ENCODE measurements at places on chromosomes 3 and 15.

DNA sequence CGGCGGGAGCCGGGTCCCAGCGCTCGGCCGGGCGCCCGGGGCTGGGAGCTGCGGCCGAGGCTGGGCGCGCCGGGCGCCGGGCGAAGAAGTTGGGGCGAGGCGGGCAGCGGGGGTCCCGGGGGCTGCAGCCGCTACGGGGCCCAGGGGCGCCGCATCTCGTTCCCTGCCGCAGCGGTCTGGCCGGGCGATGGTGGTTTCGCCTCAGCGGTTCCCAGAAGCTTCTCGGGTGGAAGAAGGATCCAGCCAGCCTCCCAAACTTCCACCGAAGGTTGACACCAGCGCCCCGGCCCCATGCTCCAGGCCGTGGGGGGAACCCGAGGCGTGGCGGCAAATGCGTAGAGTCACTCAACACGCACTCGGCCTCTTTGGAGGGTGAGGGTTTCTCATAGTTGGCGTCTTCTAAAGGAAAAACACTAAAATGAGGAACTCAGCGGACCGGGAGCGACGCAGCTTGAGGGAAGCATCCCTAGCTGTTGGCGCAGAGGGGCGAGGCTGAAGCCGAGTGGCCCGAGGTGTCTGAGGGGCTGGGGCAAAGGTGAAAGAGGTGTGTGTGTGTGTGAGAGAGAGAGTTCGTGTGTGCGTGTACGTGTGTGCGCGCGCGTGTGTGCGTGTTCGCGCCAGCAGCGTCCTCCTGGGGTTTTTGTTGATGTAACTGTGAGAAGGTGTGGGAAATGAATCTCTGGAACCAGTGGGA lies 940 bp downstream of the BOC start:
- DNase-seq, result no peak

GRCh38 chr3:152459118-152459515 lies 190.4 kb downstream of the MBNL1 start:
- DNase-seq, result no peak

DNA sequence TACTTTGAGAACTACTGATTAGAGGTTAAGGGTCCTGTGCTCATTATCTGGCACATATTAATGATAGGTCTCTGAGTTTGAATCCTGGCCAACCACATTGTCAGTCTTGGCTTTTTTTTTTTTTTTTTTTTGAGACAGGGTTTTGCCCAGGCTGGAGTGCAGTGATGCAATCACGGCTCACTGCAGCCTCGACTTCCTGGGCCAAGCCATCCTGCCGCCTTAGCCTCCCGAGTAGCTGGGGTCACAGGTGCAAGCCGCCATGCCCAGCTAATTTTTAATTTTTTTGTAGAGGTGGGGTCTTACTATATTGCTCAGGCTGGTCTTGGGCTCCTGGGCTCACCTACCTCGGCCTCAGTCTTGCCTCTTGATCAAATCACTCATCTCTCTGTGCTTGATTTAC lies 547 bp upstream of the PCCB start:
- DNase-seq, result no peak

DNA sequence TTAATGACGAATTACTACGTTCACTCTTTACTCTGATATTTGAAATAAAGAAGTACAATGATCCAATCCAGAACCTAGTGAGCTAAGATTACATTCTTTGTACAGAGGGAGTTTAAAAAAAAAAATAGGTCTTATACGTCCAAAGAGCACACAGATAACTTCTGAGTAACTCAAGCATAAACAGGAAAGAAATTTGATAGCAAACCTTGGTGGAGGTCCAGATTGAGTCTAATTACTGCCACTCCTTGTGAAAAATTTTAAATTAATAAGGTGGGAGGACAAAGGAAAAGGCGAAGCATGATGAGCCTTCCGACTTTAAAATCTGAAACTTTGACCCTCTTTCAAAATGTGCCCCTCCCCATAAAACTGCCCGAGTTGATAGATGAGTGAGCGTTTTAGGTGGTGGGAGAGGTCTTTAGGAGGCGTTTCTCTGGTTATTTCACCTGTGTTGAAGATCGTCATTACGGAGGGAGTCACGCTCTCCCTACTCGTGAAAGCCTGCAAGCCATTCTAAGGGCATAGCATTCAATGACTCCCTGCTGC lies 127.0 kb upstream of the ROBO2 start:
- DNase-seq, result no peak

GRCh38 chr15:57611123-57611522 lies 19.4 kb downstream of the MYZAP start:
- no peak for DNase-seq

- DNase-seq, result peak; percentile 63
These were observed 13.4 kb downstream of the WDR48 start for GRCh38 chr3:39065197-39065596.

- DNase-seq, result no peak
These were observed 1325.8 kb upstream of the ALCAM start for GRCh38 chr3:104040896-104041295.

DNA sequence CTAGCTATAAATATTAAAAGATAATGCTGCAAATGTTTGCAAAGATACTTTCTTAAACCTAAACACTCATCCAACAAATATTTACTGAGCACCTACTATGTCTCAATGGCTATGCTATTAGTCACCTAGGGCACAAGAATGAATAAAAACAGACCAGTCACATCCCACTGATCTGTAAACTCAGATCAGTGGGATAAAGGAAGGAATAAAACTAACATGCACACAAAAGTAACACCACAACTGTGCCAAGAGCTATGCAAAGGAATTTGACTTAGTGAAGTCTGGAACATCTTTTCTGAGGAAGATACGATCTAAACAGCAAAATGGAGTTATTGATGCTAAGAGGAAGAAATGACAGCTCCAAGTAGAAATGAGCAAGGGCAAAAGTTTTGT lies 56.6 kb downstream of the CBLB start:
- no peak for DNase-seq

DNA sequence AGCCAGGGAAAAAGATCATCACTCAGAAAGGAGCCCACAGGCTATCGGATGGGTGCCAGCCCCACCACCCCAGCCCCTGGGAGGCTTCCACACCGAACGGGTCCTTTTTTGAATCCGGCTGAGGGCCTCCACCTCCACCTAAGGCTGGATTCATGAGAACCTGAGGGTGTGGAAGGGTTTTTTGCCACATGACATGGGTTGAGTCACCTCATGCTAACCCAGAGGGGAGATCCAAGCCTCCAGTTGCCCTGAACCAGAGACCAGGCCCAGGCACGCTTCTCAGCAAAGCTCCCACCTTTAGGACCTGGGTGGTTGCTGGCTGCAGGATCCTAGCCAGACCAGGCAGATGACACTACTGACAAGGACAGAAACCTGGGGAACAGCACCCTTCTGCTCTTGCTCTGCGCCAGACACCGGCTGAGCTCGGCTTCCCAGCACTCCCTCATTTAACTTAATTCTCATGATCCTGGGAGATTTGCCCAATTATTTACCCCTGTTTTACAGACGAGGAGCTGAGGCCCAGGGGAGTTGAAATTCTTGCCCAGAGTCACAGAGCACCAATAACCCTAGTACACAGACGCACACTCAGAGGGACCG lies 25.6 kb downstream of the DUSP7 start:
- DNase-seq, result no peak

DNA sequence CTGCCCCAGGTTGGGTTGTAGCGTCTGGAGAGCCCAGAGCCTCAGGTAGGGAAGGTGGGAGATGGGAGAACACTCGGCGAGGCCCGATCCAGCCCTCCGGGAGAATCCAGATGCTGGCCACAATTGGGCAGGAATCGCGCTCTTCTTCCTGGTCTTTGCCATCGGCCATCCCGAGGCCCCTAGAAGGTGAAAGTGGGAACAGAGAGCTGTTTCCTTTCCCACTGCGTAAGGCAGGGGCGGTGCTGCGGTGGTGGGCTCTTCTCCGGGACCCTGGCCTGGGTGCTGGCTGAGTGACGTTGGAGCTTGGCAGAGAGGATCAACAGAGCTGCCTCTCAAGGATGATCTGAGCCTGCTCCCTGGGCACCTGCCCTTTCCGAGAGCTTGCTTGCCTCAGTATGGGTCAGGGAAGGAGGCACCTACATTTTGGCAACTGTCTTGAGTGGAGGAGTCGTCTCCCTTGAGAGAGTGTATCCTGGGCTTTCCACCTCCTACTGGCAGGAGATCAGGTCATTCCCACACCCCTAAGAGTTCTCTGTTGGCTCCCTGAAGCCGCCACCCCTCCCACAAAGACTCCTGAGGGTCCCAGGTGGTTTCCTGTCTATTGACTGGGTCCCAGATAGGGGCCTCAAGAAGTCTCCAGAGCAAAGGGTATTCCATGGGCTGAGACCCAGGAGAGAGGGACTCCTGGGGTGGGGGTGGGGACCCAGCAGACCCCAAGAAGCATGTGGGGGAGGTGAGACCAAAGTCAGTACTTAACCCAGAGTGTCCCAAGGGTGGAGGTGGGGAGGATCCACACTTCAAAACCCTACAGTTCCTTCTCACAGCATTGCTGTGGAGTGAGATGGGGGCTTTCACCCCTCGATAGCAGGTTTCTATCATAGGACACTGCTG lies 1.6 kb downstream of the C15orf39 start:
- no peak for DNase-seq

GRCh38 chr15:43735416-43735815 lies 10.8 kb upstream of the PDIA3 start:
- no peak for DNase-seq

DNA sequence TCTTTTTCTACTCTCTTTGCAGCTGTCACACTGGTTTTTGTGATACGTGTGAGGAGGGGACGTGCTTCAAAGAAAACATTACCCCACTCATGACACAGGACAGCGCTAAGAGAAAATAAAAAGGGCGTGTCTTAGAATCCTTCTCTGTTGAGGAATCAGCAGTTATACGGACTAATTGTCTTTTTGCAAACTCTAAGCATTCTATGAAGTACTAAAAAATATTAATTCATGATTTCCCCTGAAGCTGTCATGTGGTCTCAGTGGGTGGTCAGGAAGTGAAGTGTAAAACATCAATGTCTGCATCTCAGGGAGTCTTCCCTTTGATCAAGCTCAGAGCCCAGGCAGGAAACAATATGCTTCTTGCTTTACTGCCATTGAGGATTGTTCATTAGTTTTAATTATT lies 117.5 kb upstream of the CRBN start:
- no peak for DNase-seq

GRCh38 chr3:104628185-104628789 lies 738.4 kb upstream of the ALCAM start:
- DNase-seq, result no peak

GRCh38 chr3:168981396-168981795 lies 682.1 kb downstream of the MECOM start:
- no peak for DNase-seq

GRCh38 chr15:81480645-81481053 lies 106.6 kb upstream of the TMC3 start:
- DNase-seq, result peak; percentile 45

GRCh38 chr15:72685301-72685924 lies 569 bp downstream of the HIGD2B start:
- DNase-seq, result no peak

DNA sequence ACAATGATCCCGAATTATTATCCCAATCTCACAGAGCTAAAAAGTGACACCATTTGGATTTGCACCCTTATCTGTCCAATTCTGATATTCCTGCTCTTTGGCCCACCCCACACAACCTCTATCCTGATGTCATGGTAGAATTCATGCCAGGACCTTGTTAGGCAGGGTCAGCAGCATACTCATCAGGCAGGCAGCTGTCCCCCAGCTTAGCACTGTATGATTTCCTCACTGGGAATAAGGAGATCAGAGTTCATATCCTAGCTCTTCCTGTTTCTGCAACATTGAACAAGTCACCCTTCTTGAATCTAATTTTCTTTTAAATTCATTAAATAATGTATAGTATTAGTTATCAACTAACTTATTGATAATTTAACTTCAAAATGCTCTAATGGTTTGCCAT lies 12.0 kb upstream of the C3orf80 start:
- DNase-seq, result no peak

DNA sequence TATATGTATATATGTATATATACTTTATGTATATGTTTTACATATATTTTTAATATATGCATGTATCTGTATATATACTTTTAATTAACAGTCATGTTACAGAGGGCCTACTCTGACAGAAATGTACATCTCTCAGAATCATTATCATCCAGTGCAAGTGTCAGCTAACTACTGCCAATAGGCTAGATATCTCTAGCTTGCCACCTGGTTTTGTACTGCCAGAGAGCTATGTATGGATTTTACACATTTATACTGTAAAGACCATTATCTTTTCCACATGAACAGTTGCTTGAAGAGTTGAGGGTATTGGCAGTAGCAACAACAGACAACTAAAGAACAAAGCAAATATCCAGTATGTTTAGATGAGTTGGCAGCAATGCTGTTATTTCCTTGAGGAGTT lies 99.7 kb upstream of the VGLL3 start:
- no peak for DNase-seq

DNA sequence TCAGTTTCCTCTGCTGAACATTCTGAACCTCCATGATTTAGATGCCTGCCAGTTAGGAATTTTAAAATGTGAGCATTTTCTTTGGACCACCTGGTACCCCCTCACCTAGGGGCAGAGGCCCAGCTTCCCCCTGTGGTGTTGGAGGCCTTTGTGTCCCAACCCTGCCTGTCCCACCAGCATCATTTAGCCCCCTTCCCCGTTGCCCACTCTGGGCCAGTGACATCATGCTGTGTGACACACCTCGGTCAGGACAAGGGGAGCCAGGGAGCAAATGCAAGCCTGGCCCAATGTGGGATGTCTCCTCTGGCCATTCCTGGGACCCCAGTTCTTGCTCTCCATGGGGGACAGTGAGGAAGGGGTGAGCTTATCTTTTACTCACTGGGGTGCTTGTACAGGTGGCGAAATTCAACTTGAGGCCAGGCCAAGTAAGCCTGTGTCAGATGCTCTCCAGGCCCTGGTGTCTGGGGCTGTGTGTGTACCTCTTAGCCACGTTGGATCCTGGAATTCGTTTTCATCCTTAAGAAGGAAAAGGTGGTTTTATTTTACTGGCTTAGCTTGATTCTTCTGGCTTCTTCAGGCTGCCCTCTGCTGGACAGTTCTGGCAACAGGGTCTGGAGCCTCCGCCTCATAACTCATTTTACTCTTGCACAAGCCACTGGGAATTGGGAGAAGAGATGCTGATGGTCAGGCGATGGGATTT lies 49.7 kb upstream of the MYZAP start:
- DNase-seq, result peak; percentile 67

DNA sequence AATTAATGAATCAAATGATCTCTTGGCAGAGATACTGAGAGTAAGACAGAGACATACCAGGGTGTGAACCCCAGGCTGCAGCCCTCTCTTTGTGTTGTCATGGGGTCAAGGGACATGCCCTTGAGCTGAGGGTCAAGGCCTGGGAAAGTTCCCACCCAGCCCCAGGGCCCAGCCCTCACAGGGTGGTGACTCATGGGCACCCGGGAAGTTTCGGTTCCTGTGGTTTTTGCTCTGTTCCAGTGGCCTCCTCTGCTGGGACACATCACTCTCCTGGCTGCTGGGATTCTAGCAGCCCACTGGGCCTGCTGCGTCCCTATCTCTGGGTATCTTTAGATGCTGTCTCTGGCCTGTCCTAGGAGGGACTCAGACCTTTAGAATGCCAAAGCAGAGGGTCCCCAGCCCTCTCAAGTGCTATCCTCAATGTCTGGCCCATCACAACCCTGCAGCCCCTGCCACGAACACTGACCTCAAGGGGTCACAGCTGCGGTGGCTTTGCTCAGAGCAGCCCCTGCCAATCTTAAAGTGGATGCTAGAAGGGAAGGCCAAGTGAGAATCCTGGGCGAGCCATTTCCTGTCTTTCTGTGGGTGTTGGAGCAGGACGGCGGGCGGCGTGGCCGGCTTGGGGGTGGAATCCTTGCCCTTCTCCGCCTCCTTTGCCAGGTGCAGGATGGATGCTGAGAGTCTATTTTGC lies 148.4 kb upstream of the TLE3 start:
- DNase-seq, result no peak
